GDM1 (cell line): ENCODE measurements at places on chromosomes 12 and 14.

DNA sequence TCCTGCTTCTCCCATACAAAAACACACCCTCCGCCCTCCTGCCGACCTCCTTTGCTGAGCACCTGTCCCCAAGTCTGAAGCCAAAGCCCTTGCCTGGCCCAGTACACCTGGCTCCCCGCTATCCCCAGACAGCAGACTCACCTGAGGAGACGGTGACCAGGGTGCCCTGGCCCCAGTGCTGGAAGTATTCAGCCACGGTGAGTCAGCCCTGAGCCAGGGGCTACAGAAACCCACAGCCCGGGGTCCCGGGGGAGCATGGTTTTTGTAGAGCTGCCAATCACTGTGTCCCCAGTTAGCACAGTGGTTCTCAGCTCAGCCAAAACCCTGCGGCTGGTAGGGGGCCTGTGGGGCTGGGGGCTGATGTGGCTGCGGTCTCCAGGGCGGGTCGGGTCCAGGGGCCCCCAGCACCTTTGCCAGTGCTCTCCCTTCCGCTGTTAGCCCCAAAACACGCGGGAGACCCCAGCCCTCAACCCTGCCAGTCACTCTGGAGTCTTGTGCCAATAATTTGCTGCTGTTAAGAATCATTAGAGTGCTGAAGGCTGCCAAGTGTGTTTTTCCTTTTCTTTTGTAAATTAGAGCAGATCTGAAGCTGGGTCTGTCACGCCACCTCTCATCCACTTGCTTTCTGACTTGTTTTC lies 339.0 kb downstream of the TMEM121 start:
- DNase-seq, result no peak

DNA sequence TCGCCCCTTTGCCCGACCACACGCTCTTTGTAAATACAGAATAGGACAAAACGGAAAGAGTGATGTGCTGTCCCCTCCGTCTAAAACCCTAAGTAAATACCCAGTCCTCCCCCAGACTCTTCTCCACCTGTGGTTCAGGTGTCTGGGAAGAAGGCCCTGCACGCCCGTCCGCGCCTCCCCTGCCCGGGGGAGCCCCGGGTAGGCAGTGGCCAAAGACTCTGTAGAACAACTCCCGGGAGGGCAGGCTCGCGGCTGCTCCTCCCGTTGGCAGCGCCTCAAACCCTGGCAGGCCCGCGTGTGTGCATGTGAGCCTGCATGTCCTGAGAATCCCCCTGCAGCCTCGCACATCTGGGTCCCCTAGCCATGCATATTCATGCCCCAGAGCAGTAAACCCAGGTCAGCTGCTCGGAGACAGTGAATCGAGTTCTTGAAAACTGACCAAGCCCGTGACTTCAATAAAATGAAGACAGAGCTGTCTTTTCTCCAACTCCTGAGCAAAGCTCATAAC lies 165.8 kb downstream of the MON2 start:
- no peak for DNase-seq

DNA sequence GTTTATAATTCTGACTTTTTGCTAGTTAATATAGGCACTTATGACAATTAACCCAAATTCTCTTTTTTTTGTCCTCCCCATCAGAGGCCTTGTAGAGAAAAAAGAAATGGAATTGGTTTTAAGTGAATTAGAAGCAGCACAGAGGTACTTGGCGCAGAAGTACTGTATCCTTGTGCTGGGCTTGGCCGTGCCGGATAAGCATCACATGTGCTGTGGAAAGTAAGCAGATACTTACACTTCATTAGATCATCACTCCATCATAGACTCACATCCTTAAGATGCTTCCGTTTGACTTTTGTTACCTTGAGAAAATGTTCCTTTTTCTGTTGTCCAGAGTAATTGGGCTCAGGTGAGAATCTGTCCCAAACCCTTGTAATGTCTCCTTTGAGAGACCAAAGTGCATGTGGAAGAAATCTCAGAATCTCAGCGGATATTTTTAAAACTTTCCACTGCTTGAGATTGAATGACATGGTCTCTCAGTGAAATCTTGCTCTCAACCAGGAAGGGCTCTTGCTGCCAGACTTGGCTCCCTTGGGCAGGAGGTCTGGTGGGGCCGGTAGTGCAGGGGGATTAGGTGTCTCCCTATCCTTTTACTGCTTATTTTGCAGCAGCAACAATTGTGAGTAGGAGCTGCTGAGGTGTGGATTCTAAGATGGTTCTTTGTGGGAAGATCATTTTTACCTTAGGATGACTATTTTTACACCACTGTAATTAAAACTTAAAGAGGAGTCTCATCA lies 24.8 kb downstream of the PPP1R36 start:
- DNase-seq, result no peak

DNA sequence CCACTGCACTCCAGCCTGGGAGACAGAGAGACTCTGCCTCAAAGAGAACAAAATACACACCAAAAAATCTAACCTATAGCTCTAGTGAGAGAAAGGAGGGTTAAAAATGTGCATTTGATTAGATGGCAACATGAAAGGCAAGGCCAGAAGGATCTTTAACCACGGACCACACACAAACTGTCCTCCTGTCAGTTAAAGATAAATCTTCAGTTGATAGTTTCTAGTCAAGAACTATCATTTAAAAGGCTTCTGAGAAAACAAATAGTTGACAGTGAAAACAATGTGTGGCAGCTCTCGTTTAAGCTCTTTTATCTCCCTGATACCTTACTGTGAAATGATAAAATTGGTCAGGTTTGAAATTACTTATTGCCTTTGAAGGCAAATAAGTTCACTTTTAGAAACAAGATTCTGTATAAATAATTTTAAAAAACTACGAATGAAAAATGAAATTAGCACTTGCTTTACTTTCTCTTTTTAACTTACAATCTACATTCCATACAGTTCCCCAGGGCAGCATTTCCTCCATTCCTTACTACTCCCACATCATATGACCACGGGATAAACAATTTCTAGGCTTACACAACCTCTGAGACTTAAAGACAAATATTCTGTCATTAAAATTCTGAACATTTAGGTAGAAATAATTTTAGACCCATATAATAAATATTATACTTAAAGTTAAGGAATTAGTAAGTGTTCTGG lies 71.4 kb upstream of the GNPNAT1 start:
- DNase-seq, result no peak

GRCh38 chr12:47740606-47741339 lies 15.5 kb upstream of the ENDOU start:
- no peak for DNase-seq

GRCh38 chr12:104605685-104606084 lies 148.9 kb downstream of the CHST11 start:
- no peak for DNase-seq

GRCh38 chr14:36666416-36667206 lies 5.0 kb downstream of the PAX9 start:
- DNase-seq, result no peak

DNA sequence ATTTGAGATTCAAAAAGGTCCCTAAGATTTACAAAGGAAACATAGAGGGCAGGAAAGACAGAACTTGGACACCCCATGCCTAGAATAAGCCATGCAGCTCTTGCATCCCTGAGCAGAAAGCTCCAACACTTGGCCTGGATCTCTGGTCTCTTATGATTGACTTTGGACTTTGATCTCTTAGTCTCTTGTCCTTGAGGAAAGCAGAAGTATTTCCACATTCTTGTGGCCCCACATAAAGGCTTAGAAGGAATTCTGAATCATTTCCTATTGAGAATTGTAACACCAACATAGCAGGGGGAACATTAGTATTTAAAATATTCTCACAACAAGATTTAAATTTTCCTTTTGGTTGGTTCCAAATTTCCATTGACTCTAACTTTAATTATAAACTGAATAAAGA lies 283.7 kb upstream of the PRKD1 start:
- no peak for DNase-seq

DNA sequence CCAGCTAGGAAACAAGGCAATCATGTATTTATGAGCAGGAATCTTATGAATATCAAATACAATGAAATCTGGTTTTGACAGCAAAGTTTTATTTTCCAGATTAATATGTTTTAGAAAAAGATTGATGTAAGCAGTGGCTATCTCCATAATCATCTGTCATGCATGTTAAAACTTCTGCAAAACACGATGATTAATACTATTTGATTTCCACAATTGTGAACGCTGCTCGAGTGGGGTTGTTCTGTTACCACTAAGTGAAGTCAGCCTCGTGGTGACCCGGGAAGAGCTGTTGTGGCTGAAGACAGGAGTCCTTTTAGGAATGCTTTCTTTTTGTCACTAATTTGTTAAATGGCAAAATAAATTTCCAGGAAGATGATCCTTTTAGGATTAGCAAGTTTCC lies 9.4 kb downstream of the CFAP251 start:
- DNase-seq, result no peak

- DNase-seq, result no peak
Observed at GRCh38 chr14:101235335-101236103, 325.8 kb upstream of the DIO3 start.

DNA sequence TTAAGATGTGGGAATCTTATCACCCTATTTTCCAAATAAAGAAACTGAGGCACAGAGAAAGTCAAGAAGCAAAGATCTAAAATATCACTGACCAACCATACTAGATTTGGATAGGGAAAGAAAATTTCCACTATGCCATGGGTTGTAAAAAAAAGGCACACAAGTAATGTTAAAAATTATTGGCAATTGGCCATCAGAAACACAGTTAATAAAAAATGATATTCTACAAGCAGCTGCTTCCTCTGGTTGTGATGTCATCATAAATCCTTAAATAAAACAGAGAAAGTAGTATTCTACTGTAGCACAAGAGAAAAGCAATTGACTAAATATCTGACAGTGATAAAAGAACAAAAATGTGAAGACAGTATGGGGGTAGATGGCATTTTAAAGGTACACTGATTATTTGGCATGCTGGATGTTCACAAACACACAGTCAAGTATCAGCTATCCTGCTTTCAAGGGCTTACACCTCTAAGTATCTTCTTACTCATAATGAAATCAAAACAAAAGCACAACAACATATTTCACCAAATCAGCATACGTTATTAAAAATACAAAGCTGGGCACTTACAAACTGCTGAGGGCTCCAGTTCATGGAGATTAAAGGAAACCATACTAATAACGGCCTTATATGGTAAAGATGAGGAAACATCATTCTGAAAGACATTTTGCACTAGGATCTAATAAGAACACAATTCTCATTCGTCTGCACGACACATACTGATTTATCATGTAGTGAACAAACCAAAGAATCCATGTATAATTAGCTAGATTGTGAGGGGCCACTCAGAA lies 45.7 kb downstream of the CORO1C start:
- DNase-seq, result no peak

DNA sequence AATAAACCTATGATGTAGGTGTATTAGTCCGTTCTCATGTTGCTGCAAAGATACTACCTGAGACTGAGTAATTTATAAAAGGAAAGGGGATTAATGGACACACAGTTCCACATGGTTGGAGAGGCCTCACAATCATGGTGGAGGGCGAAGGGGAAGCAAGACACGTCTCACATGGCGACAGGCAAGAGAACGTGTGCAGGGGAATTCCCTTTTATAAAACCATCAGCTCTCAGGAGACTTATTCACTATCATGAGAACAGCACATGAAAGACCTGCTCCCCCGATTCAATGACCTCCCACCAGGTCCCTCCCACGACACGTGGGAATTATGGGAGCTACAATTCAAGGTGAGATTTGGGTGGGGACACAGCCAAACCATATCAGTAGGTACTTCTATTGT lies 58.7 kb upstream of the DICER1 start:
- no peak for DNase-seq

DNA sequence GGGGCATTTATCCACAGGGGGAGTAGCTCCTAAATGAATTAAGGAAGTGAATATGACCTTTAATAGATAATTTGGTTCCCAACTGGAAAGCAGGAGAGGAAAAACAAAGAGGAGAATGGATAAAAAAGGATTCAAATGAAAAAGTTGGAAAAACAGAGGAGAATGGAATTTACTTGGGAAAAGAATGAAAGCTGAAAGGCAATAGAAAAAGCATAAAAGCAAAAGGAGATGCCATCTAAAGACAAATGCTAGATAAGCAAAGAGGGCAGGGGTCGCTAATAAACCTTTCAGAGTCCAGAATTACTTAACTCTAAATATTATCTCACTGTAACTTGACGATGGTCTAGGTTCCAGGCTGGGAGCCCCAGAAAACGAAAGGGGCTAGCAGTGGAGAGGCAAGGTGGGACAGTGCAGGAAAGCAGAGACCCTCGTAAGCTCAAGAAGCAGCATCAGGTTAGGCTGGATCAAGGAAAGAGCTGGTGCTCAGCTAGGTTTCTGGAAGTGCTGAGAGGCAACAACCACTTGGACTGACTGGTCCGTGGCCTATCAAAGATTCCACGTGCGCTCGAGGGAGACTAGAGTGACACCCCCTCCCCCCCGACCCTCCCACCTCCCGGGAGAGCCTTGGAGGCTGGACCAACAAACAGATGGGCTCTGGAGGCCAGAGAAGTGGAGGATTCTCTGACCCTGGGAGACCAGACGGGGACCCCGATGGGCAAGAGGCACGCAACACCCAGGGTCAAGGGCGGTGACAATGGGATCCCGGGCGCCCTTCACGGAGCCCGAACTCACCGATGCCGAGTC lies 1.2 kb downstream of the SLC2A13 start:
- no peak for DNase-seq

DNA sequence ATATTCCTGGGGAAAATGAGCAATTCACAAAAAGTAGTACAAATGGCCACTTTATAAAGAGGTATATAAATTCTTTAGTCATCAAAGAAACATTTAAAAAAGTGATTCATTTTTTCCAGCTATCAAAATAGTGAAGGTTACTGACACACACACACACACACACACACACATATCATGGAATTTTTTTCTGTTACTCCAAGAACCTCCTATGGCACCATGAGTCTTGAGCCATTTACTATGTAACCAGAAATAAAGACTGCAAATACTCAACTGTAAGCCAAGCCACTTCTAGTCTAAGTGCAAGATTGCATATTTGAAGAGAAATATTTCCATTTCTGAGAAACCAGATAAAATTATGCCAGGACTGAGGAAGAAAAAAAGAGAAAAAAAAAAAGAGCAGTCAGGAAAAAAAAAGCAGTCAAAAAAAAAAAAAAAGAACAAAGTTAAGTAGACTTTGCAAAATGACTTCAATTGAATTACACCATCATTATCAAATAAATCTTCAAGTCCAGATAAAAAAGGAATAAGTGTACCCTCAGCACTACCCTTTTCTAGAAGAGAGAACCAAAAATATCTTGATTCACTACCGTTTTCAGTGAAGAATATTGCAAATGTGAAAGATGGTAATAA lies 275.7 kb downstream of the DAD1 start:
- DNase-seq, result no peak

DNA sequence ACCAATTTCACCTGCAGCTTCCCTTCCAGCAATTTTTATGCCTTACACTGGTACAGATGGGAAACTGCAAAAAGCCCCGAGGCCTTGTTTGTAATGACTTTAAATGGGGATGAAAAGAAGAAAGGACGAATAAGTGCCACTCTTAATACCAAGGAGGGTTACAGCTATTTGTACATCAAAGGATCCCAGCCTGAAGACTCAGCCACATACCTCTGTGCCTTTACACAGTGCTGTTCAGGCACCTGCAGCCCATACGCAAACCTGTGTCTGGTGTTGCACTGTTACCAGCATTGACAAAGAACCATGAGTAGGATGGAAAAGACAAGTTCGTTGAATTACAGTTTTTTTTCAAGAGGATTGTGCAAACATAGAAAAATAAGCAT lies 432.0 kb upstream of the OR4E1 start:
- DNase-seq, result no peak

GRCh38 chr12:124434951-124435805 lies 132.2 kb downstream of the NCOR2 start:
- DNase-seq, result no peak

- peak; percentile 66 for DNase-seq
Observed at GRCh38 chr12:124391340-124392261, 96.7 kb downstream of the RFLNA start.
